ENCODE measurements at places on chromosomes 1 and 21.

GRCh38 chr21:22575165-22575584, 1577.0 kb downstream of the NCAM2 start:
- DNase-seq = no peak

- DNase-seq = no peak
These were observed 79.2 kb upstream of the NRIP1 start for GRCh38 chr21:15144026-15144425.

GRCh38 chr1:12513181-12513580, 104.8 kb downstream of the DHRS3 start:
- no peak for DNase-seq

GRCh38 chr1:185696422-185697150, 37.6 kb upstream of the HMCN1 start:
- no peak for DNase-seq

- DNase-seq = no peak
These were observed 17.7 kb downstream of the DHCR24 start for GRCh38 chr1:54869173-54869851.

DNA sequence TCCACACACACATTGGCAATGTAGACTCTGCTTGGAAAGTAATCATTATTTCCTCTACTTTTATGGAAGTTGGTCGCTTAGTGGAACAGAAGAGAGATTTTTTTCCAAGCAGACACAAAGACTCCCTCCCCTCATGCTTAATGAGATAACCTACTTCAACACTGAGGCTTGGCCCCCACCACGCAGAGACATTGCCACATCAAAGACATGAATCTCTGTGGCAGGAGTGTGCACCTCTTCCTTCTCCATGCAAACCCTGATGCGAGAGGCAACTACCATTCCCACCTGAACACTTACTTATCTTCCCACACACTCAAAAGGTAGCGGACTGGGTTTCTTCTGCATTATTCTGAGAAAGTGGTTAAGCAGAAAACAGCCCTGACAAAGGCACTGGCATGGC, 37.3 kb upstream of the LPAR3 start:
- DNase-seq = no peak

DNA sequence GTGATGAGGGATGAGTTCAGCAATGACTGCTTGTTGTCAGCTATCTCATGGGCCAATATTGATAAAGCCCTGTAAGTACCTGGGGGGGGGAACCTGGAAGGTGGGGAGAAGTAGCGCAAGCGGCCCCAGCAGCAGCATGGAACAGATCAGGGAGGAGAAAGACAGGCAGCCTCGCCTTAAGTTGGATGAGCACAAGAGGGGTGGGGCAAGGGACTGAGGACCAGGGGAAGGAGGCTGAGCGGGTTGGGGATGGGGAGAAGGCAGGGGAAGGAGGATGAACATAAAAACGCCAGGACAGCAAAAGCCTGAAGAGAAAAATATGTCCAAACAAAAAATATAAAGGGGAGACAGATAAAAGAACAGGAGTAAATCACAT, 70.6 kb downstream of the ALG14 start:
- no peak for DNase-seq

DNA sequence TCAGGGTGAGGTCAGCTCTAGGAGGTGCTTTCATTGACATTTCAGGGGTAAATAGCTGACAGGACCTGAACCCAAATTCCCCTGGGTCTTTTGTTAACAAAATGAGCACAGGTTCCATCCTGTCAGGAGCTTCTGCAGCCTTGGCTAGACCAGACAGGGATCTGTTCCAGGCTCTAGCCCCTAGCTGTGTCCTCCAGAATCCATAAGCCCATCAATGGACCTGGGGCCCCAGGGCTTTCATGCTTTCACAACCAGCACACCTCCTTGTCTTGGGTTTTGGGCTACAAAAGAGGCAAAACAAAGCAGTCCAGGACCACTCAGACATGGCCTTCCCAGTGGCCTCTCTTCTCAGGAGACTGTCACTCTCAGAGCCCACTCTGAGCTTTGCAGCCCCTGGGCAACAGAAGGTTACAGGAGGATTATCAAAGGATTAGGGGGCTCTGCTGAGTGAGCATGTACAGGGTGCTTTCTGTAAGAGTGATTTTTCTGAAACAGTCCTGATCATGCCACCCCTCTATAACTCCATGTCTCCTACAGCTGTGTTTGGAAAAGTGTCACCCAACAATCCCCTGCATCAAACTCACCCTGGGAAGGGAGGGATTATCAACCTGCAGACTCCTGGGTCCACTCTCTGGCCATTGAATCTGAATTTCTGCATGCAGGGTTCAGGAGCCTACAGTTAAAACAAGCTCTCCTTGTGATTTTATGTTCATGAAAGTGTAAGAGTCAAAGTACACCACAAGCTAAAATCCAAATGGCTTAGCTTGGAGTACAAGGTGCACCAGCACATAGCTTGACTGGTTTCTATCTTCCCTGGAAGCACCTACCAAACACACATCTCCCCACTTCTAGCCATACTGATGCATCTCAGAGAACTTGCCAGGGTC, 67.7 kb upstream of the GCLM start:
- no peak for DNase-seq

- no peak for DNase-seq
These were observed 79.2 kb downstream of the OLIG1 start for GRCh38 chr21:33149181-33149580.

DNA sequence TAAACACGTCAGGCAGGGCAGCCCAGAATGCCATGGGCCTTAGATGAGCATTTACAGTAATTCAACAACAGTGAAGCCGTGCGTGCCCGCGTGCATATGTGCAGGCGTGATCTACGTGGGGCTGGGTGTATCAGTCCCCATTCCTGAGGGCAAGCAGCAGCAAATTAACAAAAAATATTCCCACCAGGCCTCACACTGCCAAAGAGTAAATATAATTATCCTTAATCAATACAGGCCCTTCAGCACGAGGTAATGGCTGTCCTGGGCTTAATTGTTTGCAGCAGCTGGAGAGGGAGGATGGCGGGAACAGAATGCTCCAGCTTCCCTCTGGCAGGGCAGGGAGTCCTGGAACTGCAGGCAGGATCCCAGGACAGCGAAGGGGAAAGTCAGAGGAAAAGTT, 91.8 kb downstream of the DDX20 start:
- DNase-seq = no peak

GRCh38 chr1:30280572-30280971, 442.8 kb downstream of the MATN1 start:
- no peak for DNase-seq

DNA sequence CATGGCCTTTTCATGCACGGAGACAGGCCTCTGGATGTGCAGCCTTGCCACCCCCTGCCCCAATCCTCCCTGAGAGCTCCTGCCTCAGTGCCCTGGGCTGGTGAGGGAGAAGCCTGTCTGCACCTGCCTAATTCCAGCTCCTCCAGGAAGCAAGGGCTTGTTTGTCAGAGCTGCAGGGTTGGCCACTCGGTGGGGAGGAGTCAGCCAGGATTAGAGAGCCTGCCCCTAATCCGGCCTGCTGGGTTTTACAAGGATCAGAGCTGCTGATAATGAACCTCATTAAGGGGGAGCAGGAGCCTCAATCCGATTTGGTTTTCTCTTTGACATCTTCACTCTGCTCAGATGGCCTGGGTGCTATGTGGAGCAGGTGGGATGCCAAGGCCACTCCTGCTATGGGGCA, 31.9 kb upstream of the LHX4 start:
- DNase-seq = no peak

GRCh38 chr1:232247669-232248068, 382.3 kb downstream of the SIPA1L2 start:
- DNase-seq = no peak

GRCh38 chr1:93661829-93662474, 19.7 kb downstream of the BCAR3 start:
- DNase-seq = no peak

DNA sequence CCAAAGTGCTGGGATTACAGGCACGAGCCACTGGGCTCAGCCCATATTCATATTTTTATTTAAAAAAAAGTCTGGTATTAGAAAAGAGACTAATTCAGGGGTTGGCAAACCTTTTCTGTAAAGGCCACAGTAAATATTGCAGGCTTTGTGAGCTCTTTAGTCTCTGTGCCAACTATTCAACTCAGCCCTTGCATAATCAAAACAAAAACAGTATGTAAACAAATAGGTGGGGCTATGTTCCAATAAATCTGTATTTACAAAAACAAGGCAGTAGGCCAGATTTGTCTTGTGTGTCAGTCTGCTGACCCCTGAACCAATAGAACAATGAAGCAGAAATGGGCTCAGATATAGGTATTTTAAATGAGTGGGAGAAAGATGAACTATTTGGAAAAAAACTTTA, 49.3 kb downstream of the CDC42BPA start:
- DNase-seq = no peak

DNA sequence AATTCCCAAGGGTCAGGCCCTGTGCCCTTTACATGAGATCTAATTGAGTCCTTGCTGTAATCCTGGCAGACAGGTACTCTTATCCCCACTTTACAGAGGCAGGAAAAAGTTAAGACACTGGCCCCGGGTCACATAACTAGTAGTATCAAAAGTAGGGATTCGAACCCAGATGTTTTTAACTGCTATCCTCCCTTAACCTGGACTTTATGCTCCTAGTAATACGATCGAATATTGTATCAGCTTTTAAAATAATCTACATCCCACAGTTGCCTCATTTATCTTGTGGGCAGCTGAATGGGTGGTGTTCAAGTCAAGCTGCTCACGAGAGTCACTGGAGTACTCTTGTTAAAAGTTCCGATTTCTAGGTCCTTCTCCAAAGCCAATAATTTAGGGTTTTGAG, 25.5 kb upstream of the TMEM51 start:
- no peak for DNase-seq

Measured in T-helper 9 cell (primary cell).